ENCODE measurements at places on chromosomes 3 and 15.

DNA sequence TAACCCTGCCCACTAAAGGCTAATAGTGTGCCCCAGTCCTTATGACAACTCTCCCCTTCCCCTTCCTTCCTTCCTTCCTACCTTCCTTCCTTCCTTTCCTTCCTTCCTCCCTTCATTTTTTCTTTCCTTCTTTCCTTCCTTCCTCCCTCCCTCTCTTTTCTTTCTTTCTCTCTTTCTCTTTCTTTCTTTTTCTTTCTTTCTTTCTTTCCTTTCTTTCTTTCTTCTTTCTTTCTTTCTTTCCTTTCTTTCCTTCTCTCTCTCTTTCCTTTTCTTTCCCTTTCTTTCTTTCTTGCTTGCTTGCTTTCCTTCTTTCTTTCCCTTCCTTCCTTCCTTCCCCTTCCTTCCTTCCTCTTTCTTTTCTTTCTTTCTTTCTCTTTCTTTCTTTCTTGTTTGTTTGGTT is 28.2 kb upstream of the SUSD5 start:
- no peak for DNase-seq

DNA sequence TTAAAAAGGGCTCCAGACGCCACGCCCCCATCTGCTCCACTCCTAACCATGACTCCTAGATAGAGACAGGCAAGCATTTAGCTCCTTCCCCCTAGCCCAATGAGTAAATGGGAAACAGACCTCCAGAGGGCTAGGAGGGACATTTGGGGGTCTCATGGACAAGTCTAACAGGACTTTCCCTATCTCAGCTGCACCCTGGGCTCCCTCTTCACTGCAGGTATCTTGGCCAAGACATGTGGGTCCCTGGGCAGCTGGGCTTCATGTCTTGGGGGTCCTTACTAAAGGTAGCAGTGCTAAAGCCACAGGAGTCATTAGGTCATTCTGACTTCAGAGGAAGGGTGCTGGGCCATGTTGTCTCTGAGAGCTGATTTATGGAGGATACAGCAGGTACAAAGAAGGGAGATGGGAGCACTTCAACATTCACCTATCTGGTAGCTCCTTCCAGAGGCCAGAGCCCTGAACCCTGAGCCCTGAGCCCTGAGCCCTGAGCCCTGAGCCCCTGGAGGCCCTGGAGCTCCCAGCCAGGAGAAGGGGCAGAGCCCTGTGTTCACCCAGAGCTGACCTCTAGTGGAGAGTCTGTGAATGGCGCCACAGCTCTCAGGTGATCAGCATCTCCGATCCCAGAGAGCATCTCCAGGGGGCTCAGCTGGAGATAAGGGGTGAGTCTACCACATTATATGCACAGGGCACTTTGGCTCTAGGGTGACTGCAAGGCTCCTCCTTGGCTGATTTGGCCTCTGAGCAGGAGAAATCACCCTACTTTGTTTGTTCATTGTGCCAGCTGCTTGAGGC is 40.1 kb upstream of the EPHB1 start:
- DNase-seq = no peak

DNA sequence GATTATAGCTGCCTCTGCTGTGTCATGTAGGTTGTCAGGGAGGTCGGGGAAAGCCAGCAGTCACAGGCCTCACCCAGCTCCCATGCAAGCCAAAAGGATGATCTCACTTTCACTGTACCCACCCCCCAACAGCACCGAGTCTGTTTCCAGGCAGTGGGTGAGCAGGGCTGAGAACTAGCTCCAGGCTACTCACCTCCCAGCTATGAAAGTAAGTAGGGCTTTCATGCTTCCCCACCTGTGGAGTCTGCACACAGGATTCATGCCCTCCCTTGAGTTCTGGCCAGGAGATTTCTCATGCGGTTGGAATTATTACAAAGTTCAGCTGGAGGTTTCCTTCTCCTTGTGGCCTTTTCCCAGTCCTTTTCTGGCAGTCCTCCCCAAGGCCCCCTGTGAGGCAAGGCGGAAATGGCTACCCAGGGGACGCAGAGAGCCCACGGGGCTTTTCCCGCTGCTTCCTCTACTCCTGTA is 356.2 kb downstream of the SV2B start:
- no peak for DNase-seq

GRCh38 chr15:34732430-34732829 is 22.4 kb downstream of the GJD2 start:
- DNase-seq = no peak

DNA sequence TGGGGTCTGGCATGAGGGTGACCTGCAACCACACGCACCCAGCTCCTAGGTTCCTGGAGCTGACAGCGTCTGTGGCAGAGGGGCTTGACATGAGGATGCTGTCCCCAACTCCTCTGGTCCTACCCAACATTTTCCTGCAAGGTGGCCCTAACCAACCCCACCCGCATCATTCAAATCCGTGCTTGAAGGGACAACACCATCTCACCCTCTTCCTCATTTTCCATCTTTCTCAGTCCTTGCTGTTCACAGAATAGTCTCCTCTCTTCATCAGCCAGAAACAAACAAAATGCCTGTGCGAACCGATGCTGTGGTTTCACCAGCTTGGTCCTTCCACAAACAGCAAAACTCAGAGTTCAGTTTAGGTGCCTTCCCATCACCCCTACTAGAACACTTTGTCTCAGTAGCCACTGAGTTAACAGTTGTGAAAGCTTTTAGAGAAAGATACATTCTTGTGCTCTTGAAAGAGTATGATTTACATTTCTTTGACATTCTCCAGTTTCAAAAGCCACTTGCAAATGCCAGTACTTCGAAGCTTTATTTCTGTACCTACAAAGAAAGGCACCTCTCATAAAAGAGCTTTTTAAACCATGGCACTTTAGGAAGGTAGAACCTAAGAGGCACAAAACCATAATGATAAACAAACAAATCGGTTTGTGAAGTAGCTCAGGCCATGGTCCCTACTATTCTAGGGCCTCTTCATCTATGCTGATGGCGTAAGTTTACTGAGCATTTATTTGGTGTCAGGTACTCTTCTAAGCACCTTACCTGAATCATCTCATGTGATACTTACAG is 360.1 kb downstream of the SHQ1 start:
- no peak for DNase-seq

DNA sequence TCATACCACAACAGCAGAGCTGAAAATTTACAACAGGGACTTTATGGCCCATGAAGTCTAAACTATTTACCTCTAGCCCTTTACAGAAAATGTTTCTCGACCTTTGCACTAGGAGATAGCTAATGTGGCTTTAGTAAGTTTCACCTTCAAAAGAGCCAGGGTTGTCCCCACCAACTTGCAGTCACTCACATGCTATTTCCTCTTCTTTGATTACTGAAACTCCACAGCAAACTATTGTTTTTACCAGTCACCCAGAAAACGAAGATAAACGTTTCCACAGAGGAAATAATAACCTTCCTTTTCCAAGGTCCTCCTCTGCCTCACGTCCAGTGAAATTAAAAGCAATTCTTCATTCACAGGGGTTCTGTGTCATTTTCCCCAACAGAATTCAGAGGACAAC is 48.2 kb downstream of the WWTR1 start:
- DNase-seq = no peak

- no peak for DNase-seq
Measured at GRCh38 chr3:26437678-26438077, 184.9 kb upstream of the LRRC3B start.

GRCh38 chr3:191455257-191455952 is 5.6 kb upstream of the PYDC2 start:
- no peak for DNase-seq

DNA sequence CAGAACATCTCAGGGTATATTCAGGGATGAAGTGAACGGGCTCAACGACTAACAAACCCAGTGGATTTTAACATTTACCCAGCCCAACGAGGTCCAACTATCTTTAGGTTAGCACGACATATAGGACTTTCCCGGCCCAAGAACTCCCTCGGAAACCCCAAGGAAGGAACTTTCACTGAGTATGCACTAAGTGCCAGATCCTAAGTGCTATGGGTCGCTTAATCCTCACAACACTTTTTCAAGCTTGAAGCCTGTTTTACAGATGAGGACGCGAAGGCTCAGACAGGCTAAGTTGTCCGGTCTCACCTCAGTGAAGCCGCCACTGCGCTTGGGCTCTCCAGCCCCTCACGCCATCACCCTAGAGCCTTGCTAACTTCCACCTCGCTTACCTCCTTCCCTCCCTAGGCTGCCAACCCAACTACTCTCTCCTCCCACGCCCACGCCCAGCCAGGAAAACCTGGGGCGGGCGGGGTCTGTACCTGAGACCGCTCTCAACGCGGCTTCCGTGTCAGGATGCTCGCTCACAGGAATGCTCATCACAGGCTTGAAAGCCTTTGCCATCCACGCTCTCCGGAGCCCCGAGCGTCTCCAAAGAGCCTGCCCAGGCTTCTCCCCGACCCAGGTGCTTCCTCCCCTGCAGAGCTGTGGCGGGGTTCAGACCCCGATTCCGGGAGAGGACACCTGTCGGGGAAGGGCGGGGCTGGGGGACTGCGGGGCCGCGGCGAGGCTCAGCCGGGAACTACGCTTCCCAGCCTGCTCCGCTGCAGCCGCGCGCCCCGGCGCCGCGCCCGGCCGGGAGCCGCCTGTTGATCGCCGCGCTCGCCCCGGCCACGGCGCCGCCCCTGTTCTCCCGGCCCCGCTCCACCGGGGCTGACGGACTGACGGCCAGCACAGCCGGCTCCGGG is at the start of gene TMOD2:
TMOD2 (plus strand) TSS at position 806 of the 905 bp plus-strand sequence. CDS start 14,845 bp downstream, outside the sequence.
- DNase-seq = no peak

DNA sequence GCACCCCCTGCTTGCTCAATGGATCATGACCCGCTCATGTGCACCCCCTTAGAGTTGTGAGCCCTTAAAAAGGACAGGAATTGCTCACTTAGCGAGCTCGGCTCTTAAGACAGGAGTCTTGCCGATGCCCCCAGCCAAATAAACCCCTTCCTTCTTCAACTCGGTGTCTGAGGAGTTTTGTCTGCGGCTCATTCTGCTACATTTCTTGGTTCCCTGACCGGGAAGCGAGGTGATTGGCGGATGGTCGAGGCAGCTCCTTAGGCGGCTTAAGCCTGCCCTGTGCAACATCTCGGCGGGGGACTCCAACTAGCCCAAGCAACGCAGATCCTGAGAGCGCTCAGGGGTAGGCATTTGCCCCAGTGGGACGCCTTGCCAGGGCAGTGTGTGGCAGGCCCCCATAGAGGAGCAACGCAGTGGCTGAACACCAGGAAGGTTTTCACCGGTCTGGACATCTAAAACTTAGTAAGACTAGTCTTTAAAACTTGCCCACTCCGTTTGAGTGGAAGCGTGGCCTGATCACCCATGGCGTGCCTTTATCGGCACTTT is 9.5 kb downstream of the SLCO2A1 start:
- no peak for DNase-seq

GRCh38 chr3:37689645-37690356 is 171.9 kb upstream of the CTDSPL start:
- no peak for DNase-seq

DNA sequence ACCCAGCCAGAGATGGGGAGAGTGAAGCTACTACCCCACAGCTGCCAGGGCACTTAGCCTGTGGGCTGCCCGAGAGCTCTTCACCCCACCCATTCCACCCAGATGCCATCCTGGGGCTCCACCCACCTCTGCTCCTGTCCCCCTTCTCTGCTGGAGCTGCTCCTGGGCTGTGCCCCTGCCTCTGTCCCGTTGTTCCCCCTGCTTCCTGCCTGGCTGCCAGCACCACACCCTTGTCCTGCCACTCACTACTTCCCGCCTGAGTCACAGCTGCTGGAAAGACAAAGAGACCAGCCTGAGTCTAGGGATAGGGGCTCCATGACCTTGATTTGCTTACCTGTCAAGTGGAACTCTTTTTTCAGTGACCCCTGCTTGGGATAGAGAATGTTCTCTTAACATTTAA is 12.4 kb downstream of the GNAI2 start:
- no peak for DNase-seq

- DNase-seq = no peak
Measured at GRCh38 chr3:139561959-139562676, 22.6 kb upstream of the RBP1 start.
